GM12878 (cell line): ENCODE measurements at places on chromosomes 1 and 21.

GRCh38 chr1:20867062-20867461 is 80.0 kb upstream of the HP1BP3 start:
- DNase-seq = no peak

DNA sequence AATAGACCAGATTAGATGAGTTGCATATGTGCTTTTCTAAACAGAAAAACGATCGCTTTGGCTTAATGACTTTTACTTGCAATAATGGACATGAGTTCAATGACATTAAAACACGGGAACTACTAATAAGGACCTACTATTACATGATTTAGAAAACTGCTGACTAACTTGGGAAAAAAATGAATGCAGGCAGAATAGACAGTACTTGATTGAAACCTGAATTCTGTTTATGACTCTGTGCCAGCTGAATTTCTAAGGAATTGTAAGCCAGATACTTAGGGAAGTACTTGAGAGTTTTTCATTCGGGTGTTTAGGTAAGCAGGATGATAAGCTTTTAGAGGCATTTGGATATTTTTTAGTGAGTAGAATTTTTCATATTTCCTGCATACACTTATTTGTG is 12.0 kb downstream of the ADGRL2 start:
- no peak for DNase-seq

DNA sequence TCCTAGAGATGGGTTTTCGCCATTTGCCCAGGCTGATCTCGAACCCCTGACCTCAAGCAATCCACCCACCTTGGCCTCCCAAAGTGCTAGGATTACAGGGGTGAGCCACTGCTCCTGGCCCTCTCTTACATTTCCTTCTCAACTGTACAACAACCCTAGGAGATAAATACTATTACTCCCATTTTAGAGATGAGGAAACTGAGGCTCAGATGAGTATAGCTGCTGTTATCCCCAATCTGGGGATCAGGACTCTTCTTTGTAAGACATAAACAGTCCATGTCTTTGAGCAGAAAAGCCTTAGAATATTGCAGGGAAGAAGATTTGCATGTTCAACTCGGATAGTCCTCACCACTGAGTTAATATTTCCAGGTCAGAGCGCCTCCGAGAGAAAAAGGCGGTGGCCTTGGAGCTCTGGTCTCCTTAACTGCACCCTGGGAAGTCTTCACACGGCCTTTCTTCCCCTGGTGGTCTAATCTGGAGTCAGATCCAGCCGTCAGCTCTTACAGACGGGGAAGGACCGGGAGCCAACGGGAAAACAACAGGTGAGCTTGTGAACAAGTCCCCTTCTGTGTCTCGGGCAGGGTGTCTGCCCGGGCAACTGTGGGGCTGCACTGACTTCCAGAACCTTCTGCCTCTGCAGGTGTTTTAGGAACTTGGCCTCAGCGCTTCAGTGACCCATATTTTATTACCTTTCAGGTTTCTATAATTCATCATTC is 5.9 kb upstream of the OLIG1 start:
- no peak for DNase-seq

- no peak for DNase-seq
Measured at GRCh38 chr1:23793018-23793781, 2.3 kb downstream of the LYPLA2 start.

GRCh38 chr1:110210604-110211495 is 736 bp downstream of the KCNC4 start:
- no peak for DNase-seq

DNA sequence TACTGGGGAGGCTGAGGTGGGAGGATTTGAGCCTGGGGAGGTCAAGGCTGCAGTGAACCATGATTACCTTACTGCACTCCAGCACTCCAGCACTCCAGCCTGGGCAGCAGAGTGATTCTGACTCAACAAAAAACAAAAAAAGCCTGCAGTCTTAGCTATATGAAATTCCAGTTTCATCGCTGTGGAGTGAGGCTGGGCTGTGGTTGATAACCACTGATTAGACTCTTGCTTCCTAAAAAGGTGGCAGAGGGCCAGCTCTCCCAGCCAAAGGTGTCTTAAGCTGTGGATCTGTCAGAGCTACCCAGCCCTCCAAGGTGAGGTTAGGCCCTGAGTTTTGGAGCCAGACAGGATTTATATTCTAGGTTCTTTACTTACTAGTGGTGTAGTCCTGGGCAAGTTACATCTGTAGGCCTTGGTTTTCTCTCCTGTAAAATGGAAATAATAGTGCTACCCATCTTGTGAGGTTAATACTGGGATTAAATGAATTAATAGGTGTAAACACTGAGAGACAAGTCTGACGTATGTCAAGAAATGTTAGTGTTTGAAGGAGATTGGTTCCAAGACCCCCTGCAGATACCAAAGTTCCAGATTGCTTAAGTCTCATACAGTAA is 35.9 kb downstream of the TMCC2 start:
- DNase-seq = no peak

GRCh38 chr1:60427701-60428100 is 354.1 kb upstream of the C1orf87 start:
- no peak for DNase-seq

DNA sequence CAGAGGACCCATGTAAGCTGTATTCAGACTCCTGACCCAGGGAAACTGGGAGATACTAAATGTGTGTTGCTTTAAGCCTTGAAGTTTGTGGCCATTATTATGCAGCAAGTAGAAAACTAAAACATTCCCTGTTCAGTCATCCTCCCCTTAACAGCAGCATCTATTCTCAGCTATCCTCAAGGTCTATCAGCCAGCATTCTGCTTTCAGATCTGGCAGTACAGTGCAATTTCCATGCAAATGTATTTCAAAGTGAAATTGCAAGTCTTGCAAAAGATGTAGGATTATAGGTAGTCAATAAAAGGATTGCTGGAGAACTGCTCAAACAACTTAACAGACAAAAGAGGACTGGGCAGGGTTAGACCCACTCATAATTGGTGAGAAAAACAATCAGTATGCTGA is 111.3 kb downstream of the NOS1AP start:
- DNase-seq = no peak

- DNase-seq = no peak
Measured at GRCh38 chr21:45639206-45640000, 4.1 kb upstream of the PCBP3 start.

DNA sequence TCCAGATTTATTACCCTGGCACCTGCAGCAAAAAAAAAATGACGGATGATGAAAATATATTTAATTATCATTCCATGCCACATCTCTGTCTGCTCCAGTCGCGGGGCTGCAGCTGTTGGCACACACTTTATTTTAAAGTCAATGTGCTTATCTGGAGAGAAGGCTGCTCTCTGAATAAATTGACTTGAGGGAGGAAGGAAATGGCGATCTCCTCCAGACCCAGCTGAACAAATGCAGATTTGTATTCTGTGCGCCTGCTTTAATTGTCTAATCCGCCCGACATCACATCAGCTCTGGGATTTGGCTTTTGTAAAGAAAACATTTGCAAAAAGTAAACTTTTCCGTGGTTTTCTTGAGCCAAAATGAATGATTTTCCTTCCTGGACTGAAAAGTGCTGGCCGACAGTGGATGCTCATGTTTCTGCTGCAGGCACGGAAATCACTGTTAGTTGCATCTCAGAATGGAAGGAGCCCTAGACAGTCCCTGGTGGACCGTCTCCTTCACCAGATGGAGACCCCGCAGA is 150.2 kb downstream of the CAMTA1 start:
- no peak for DNase-seq

- DNase-seq = no peak
Measured at GRCh38 chr1:60063561-60063960, 10.0 kb downstream of the C1orf87 start.

DNA sequence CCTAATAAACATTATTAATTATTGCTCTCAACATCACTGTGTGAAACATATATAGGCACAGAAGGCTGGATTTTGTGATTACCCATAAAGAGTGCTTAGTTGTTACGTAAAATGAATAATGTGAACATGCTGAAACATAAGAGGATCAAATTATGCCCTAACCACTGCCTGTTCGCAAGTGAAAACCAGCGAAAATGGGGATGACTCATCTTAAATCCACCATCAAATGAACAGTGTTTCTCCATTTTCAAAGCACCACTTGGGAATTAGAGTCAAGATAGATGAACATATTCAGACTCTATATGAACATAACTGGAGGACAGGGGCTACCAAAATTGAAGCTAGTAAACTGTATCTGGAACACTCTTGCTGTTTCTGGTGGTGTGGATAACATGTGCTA is 386.2 kb downstream of the HHIPL2 start:
- no peak for DNase-seq

DNA sequence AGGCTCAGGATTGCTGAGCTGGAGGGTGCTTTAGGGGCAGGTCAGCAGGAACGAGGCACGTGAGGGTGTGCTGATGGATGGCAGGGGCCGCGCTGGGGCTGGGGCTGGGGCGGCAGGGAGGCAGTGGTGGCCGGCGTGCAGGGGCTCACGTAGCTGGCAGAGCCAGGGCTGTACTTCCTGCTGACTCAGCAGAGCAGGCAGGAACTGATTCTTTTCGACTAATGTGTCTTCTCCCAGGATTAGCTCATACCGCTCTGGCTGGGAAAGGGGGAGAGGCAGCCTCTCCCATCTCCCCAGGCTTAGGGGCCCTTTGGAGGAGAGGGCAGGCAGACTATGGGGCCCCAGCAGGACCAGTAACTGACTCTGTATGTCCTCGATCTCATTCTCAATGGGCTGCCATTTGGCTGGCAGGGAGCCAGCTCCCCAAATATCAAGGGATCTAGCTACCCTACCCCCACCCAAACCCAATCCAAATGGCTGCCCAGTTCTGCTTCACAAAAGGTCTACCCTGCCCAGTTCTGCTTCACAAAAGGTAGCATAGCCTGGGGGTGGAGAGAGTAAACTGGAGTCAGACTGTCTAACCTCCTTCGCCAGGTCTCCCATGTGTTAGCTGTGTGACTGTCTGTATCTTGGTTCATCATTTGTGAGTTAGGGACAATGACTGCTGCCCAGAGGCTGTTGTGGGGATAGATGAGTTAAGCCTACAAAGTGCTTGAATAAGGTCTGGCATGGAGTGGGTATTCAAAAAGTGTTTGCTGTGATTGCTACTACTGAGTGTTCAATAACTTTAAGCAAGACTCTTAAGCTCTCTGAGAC is 100.1 kb upstream of the SLC2A1 start:
- DNase-seq = no peak

DNA sequence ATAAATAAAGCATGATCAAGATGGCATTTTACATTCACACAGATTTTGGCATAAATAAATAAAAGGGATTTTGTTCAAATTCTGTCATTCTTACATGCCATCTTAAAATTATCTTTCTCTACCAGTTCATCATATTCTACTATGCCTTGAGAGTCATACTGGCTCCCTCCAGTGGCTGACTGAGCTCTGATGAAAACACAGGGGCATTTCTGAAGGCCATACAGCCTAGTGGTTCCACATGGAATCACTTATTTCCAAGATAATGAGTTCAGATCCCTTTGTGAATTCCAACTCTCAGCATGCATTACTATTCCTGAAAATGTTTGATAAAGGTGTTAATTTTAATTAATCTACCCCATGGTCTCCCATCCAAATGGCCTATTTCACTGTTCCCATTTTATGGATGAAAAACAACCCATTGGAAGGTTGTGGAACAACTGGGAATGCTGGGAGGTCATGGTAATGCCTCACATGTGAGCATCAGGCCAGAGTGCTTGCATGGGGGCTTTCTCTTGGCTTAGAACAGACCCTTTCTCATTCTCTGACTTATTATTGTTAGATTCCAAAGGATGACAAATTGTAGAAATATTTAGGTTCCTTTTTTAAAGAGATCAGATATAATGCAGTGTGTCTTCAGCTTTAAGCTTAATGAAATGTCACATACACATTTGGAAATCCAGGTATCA is 622.4 kb upstream of the PKN2 start:
- DNase-seq = no peak

DNA sequence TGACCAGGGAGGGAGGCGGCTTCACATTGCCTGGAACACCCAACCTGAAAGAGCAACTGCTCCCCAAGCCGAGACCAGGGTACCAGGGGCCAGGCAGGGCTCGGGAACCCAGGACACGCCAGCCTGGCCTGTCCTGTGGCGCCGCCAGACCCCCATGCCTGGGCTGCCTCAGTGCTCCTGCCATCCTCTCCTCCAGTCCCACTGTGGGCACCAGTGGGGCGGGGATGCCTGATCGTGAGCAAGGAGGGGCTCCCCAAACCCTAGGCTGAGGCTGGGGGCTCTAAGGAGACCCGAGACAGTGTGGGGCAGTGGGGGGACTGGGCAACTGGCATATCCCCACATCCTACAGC is 45.1 kb downstream of the WNT9A start:
- DNase-seq = no peak

DNA sequence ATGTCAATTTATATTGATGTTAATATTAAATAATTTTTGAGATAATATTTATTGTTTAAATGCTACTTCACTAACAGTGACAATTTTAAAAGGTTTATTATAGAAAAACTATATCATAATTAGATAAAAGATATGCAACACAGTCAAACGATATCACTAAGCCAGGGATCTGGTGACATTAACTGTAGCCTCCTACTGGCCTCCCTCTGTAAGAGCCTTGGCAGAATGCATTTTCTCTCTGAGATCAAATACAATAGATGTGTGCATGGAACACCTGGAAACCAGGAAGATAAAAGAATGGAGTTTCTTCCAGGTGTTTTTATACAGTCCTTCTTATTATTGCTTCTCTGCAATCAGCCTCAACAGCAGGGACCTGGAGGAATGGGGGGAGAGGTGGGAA is 1762.1 kb downstream of the BRINP3 start:
- DNase-seq = no peak

- no peak for DNase-seq
Measured at GRCh38 chr1:19723874-19724273, 59.2 kb downstream of the HTR6 start.

DNA sequence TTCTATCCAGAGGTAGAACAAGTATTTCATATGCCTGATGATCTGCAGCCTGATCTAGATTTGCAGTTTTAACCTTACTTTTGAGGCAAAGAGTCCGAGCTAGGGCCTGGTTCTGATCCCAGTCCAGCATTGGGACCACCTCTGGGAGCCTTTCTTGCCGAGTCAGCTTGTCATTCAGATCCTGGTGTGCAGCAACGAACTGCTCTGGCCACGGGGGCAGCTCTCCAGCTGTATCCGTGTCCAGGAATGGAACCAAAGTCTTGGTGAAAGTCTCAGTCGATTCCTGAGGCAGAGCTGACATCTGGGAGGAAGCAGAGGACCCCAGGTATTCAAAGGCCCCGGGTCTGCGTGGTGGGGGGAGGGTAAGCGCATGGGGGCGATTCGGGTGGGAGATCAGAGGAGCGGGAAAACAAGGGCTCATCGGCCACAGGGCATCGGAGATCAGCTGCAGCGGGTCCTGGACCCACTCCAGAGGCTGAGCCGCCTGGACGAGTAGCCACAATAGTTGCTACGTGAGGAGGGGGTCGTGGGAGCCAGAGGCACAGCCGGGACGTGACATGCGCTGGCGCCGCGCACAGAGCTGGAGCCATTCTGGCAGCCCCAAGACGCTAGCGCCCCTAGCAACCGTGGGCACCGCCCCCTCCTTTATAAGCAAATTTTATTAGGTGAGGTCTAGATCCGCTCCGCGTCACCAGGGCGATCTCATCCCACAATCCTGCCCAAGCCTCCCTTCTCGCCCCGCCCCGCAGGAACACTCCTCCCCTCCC is 32.4 kb upstream of the BSDC1 start:
- DNase-seq = no peak

- no peak for DNase-seq
Measured at GRCh38 chr1:107590900-107591622, 373.9 kb downstream of the VAV3 start.
